ENCODE measurements at places on chromosomes 3 and 15.

DNA sequence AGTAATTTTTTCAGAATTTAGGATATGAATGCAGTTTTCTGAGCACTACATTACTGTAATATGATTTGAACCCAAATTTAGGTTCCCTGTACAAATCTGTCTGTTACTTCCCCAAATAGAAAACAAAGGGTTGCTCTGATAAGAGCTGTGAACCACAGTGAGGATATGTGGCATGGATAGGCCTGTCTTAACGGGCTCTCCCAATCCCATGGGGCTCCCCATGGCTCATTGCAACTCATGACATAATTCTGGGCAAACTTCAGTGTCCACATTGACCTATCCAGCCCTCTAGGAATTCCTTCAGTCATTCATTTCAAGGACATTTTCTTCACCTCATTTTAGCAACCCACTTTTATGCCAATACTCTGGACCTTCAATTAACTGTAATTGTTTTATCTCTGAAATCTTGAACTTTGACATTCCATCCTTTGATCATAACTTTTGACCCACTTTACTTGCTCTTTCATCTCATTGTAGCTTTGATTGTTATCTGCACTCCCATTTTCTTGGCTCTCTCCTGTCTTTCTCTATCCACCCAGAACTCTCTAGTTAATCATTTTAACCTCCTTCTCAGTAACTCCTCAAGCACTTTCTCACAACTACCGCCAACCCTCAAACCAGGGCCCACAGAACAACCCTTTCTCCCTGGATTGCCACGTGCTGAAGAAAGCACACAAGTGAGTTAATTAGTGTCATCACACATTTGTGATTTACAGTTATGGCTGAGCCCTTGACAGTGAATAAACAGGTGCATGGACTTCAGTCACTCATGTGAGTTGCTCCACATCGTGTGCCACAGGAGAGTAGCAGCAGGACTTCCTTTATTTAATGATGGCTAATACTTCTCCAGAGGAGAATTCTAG is 94.9 kb upstream of the AADACL2 start:
- no peaks in the 10 kb centered on the region for H3K36me3 ChIP-seq
- H3K27me3 ChIP-seq, result no peaks in the 10 kb centered on the region
- DNase-seq, result no peak
- no peak overlapping the region for H3K27ac ChIP-seq
- no peak overlapping the region for H3K4me3 ChIP-seq

- no peaks in the 10 kb centered on the region for H3K27me3 ChIP-seq
- no peak for DNase-seq
- no peak overlapping the region for H3K27ac ChIP-seq
- H3K4me3 ChIP-seq, result no peak overlapping the region
These were observed 874.7 kb upstream of the GBE1 start for GRCh38 chr3:82636177-82636576.

DNA sequence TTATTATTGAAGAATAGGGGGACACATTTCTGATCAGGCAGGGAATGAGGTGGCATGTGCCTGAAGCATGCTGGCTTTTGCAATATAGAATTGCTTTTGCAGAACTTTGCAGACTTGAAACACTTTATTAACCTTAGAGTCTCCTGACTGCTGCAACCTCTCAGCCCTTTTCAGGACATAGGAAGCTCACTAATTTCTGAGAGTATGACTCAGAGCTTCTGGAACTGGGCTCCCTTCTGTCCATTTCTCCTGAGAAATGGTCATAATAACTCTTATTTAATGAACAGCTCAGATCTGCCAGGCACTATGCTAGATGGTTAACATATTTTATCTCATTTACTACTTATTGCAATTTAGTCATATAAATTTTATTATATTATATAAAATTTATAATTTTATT is 38.6 kb upstream of the DGKG start:
- H3K4me1 ChIP-seq, result no peaks in the 10 kb centered on the region
- DNase-seq, result no peak
- H3K36me3 ChIP-seq, result no peaks in the 10 kb centered on the region
- no peak overlapping the region for H3K4me3 ChIP-seq
- no peak overlapping the region for H3K27ac ChIP-seq

DNA sequence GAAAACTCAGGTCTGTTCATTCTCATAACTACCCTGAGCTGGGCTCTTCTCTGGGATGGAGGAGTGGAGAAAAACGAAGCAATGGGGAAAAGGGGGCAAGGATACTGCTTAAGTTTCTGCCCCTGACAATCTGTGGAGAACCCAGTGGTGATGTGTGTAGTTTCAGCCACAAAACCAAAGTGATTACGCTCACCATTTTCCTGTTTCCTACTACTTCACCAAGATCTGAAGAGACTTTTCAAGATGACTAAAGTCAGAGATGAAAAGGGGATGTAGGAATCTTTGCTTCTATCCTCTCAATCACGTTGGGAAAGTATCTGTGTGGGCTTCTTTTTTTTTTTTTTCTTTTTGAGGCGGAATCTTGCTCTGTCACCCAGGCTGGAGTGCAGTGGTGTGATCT is 8.3 kb upstream of the UBE2E1 start:
- DNase-seq, result no peak
- H3K36me3 ChIP-seq, result no peaks in the 10 kb centered on the region
- H3K27ac ChIP-seq, result no peak overlapping the region
- H3K4me3 ChIP-seq, result no peak overlapping the region
- H3K27me3 ChIP-seq, result no peaks in the 10 kb centered on the region
- H3K4me1 ChIP-seq, result no peaks in the 10 kb centered on the region

DNA sequence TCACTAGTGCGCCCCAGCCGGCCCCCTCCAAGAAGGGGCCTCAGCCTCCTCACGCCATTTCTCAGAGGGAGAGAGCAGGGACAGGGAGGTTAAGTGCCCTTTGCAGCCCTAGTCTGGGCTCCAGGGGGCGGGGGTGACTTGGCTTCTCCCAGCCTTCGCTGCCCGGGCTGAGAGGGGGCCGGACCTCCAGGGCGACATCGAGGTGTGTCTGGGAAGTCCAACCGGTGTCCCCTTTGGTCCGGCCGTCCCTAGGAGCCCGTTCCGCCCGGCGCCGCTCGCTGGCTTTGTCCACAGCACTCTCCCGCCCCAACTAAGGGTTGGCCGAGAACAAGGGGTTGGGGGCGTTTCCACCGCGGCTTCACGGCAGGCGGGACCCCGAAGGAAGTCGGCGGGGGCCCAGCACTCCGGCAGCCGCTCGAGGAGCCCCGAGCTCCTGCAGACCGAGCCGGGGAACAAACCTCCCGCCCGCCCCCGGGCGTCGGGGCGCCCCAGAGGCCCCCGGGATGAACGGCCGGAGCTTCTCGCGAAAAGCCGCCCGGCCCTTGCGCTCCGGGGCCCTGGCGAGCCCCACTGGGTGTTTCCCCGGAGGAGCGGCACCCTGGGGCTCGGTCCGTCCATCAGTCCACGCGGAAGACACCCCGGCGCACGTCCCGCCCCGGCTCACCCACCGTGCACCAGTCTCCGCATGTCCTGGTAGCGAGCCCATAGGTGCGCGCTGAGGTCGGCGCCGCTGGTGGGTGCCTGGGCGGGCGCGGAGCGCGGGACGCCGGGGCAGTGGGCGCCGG is 627 bp downstream of the NT5DC2 start:
- no peaks in the 10 kb centered on the region for H3K4me1 ChIP-seq
- DNase-seq, result peak; percentile 33
- peak overlapping the region; percentile 35 for H3K4me3 ChIP-seq

DNA sequence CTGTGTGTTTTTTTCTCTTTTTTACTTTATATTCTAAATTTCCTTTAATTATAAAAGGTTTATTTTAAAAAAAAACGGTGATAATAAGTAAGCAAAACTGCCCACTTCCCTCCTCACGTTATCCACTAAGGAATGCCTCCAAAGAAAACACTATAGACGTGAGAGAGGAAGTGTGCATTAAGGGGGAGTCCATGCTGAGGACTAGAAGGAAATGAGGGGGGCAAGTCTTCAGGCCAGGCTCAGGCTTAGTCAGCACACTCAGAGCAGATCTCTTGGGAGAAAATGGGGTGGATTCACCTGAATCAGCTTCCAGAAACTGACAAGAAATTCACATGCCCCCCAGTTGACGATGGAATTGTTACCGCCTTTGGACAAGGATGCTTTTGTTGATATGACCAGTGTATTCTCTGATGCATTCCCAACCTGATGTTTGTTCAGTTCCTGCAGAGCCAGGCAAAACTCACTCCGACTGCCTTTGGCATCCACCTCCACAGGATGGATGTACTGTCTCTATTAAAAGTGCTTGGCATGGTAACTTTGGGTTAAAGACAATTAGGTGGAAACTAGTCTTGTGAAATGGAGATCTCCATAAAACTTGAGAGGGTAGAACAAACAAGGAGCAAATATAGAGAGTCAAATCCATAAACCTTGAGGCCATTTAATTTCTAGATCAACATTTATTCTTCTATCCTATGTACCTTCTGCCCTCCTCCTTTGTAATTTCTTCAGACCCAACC is 167.8 kb downstream of the MYRIP start:
- H3K4me1 ChIP-seq, result no peaks in the 10 kb centered on the region
- DNase-seq, result no peak
- H3K27ac ChIP-seq, result no peak overlapping the region

Data from right lobe of liver (tissue), 6 donors.